Activated CD4-positive, CD25-positive, alpha-beta regulatory T cell (primary cell): ENCODE measurements at places on chromosomes 2 and 18.

- no peak for DNase-seq
Measured at GRCh38 chr2:608297-608696, 68.9 kb downstream of the TMEM18 start.

- no peak for DNase-seq
Measured at GRCh38 chr2:120550282-120550681, 185.4 kb upstream of the GLI2 start.

GRCh38 chr2:73979686-73980085, 5.0 kb upstream of the TET3 start:
- no peak for DNase-seq

DNA sequence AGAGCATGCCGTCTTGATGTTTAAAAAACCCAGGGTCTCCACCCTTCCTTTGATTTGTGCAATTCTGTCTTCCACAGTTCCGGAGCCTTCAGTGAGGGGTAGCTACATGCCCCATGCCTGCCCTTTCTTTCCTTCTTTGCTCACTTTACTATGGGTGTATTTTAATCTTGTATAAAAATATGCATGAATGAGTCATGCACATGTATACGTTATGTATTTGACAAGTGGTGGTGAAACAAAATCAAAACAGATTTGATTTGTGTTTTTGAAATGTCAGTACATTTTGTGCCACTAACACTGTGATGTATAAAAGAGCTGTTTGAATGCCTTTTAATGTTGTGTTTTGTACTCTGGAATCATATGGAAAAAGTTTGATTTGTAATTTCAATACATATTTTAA, 126.5 kb downstream of the RNF144A start:
- no peak for DNase-seq

DNA sequence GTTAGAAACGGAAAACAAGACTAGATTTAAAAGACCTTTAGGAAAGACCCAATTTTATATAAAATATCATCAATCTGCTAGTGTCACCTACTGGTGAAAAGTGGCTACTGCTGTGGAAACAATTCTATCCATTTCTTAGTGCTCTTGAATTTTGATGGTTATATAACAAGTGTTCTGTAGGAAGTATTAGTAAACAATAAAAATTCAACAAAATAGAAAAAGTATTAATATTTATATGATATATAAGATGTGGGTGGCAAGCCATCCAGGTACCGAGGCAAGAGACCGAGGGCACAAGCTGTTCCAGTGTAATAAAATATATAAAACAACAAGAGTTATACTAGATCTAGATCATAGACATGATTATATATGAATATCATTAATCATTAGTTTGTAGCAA, 6.2 kb upstream of the TMEM87B start:
- DNase-seq = no peak

DNA sequence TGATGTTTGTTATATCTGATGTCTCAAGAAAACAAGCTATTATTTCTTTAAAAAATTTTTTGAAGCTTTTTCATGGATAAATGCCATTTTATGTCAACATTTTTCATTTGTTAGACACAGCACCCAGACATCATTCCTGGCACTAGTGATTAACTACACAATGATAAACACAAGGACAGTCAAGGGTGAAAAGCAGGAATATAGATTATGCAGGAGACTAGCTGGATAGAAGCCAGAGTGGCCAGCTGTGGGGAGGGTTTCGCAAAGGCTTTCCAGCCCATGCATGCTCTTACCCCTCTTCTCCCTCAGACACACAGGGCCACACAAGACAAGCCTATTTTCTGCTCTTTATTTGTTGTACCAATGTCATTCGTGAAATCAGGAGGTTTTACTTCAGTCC, 127.1 kb upstream of the TTC39C start:
- no peak for DNase-seq

DNA sequence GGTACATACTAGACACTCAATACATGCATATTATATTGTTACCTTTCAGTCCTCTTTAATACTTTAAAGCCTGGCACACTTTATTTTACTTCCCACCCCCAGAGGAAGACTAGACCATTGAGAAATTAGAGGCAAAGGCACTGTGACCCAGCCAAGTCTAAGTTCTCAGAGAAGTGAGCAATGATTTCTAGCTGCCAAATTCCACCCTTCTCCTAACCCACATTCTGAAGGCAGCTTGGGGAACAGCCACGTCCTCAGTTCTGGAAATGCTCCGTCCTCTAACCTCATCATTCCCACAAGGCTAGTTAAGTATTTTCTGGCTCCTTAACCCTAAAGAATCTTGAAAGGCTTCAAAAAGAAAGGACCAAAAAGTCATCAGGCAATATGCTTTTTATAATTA, 86.6 kb downstream of the COL5A2 start:
- no peak for DNase-seq

DNA sequence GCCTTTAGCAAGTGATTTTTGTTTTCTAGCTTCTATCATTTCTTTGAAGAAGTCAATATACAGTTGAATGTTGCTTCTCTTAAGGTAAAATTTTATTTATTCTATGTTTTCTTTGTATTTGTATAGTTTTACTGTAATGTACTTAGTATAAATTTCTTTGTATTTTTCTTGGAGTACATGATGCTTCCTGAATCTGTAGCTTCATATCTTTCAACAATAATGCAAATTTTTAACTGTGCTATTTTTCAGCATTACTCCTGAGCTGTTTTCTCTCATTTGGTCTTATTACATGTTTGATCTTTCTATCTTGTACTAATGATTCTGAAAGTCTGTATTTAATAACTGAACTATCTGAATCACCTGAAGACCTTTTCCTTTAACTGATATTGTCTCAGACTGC, 253.9 kb upstream of the NXPH2 start:
- DNase-seq = no peak

DNA sequence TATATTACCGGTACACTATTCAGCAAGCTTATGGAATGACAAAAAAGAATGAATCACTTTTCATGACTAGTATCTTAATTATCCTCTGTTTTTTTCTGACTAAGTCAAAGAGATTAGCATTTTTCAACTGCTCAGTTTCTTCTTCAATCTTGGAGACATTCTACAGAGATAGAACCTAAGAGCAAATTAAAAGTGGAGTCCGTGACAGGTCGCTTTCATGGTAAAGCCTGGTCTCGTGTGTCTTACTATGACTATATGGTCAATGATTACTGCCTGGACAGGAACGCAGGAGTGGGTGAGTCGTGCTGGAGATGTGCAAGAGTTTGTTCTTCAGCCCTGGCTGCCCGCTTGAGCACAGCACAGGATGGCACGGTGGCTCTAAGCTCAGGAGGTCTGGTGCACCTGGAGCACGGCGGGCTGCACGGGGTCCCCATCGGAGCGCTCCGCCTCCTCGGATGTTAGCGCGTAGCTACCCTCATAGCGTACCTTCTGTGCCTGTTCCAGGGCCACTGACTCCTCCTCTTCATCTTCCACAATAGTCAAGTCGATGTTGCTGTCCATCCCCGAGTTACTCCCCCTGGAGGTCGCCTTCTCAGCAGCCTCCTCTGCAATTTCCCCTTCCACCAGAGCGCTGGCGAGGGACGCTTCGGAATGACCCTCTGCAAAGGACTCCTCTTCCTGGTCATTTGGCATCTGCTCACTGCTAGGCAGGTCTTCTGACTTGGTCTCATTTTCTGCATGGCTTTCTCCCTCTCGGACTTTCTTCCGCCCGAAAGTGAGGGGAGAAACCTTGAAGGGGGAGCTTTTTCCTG, 11.1 kb downstream of the CAVIN2 start:
- no peak for DNase-seq

GRCh38 chr2:112910219-112910618, 746 bp upstream of the IL37 start:
- no peak for DNase-seq

- no peak for DNase-seq
Measured at GRCh38 chr2:6471419-6471818, 394.3 kb downstream of the CMPK2 start.

- DNase-seq = no peak
Measured at GRCh38 chr18:46793565-46793964, 36.7 kb upstream of the ST8SIA5 start.

DNA sequence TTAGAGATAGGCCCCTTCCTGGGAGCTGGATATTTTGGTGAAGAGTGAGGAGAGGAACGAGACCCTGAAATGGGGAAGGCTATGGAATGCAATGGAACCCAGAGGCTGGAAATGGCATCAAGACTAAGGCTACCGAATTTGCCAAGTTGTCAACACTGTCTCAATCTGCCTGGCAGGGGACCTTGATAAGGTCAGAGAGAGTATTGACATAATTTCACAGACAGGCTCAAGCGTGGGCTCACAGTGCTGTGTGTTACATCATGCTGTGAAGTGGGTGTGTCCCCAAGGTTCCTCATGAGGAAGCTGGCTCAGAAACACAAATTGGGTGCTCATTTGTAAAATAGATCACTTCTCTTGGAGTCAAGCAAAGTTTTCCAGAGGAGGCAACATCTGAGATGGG, 51.8 kb upstream of the CYRIA start:
- DNase-seq = no peak

GRCh38 chr2:235048549-235048948, 96.7 kb downstream of the SH3BP4 start:
- DNase-seq = no peak

DNA sequence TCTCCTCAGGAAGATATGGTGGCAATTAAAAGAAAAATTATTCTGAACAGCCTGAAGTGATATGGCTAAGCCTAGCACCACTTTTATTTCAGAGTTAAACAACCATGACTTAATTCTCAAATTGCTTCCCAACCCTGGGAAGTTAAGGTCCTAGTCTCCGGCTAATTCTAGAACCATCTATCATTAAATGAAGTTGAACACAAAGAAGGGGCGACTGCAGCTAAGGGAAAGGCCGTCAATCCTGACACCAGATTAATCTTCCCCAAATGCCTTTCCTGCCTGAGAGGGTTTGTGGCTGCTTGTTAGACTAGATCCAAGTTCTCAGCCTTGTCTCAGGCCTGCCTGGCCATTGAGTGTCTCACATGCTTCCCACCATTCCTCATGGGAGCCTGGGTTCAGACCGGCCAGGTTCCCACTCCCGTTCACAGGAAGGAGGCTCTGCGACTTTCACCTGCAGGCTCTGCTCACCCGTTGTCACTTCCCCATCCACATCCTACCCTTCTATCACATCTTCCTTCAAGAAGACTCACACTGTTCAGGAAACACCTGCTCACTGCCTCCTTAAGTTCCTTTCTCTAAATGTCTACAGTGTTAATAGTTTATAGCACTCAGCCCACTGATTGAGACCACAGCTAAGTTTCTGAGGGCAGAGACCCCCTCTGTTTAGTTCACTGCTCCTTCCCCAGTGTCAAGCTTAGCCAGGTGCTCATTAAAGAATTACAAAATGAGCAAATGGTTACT, 282.9 kb upstream of the REV1 start:
- DNase-seq = no peak

DNA sequence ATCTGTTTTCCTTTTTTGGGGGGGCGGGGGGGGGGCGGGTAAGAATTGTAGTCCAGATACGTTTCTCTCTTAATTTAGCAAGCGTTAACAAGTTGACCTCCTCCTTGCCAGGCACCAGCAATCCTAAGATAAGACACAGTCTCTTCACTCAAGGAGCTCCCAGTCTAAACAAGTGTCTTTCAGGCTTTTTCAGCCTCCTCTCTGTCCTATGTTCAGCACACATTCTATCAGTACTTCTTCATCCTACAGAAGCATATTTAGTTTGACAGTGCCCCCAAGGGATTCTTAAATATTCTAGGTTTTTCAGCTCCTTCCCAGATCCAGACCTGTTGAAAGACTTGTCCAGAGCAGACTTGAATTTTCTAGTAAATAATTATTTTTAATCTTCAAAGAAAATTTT, 2.7 kb downstream of the PPP1CB start:
- DNase-seq = no peak

GRCh38 chr2:169105476-169105875, 36.1 kb downstream of the DHRS9 start:
- DNase-seq = no peak

DNA sequence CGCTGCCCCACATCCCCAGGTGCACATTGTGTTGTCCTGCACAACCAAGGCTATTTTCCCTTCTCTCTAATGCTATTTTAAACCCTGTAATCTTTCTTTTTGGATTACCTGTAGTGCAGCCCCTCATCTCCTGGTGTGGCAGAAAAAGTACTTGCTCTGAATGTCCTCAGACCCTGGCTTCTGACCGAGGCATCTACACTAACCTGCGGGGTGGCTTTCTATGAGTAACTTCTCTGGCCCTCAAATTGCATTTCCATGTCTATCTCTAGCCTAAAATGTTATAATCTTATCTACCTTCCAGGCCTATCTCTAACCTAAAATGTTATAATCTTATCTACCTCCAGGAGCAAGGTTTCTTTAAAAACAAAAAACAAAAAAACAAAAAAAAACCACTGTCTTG, 18.2 kb upstream of the SP5 start:
- DNase-seq = no peak

GRCh38 chr2:138215958-138216357, 251.7 kb downstream of the HNMT start:
- no peak for DNase-seq

DNA sequence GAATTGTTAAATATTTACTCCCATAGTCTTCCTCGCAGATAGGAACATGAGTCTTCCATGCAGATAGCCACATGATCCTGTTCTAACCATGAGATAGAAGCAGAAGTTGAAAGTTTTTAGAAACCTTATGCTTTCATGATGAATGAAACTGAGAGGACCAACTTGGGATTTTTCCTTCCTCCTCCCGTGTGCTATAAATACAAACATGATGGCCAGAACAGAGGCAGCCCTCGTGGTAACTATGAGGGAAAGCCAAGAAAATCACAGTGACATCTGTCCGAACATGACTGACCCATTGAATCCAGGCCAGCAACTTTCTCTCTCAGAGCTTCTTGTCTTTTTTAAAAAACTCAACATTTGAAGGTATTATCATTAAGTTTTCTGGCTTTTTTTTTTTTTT, 78.5 kb downstream of the ACAA2 start:
- no peak for DNase-seq

GRCh38 chr2:59008950-59009349, 767.8 kb upstream of the FANCL start:
- no peak for DNase-seq

- DNase-seq = no peak
Measured at GRCh38 chr2:141994066-141994465, 136.8 kb downstream of the LRP1B start.
